ENCODE measurements at places on chromosomes 16 and 17.

GRCh38 chr17:44375196-44376017 lies 11.8 kb upstream of the FAM171A2 start:
- no peak for DNase-seq

DNA sequence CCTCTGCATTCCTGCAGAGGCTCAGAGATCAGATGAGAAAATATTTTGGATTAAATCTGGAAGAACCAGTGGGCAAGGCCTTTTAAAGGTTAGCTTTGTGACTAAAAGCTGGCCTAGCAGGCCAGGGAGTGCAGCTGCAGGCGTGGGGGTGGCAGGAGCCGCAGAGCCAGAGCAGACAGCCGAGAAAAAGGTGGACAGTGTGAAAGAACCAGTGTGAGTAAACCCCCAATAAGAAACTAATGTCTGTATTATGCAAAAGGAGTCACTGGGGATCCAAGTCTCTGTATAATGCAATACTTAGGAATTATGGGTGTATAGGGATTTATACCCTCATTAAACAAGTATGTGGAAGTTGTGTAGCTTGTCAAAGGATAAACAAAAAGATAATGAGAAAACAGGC lies 21.4 kb upstream of the SPACA3 start:
- no peak for DNase-seq

GRCh38 chr16:660459-661183 lies 7.3 kb upstream of the RHOT2 start:
- no peak for DNase-seq

GRCh38 chr16:53506254-53506653 lies 3.2 kb upstream of the AKTIP start:
- DNase-seq, result no peak

DNA sequence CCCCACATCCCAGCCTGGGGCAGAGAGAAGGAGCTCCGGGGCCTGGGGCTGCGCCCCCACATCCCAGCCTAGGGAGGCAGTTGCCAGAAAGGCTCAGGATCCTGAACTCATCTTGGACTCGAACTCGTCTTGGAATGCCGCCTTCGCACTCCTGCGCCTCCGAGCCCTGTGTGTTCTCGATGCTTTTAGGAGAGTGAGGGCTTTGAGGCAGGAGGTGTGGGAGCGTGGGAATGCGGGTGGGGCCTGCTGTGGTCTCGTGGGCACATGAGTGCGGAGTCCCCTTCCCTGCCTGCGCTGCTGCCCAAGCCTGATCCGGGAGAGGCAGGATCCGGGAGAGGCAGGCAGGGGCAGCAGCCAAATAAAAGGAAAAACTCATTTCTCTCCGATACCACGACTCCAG lies 1.2 kb downstream of the BHLHA9 start:
- DNase-seq, result no peak

DNA sequence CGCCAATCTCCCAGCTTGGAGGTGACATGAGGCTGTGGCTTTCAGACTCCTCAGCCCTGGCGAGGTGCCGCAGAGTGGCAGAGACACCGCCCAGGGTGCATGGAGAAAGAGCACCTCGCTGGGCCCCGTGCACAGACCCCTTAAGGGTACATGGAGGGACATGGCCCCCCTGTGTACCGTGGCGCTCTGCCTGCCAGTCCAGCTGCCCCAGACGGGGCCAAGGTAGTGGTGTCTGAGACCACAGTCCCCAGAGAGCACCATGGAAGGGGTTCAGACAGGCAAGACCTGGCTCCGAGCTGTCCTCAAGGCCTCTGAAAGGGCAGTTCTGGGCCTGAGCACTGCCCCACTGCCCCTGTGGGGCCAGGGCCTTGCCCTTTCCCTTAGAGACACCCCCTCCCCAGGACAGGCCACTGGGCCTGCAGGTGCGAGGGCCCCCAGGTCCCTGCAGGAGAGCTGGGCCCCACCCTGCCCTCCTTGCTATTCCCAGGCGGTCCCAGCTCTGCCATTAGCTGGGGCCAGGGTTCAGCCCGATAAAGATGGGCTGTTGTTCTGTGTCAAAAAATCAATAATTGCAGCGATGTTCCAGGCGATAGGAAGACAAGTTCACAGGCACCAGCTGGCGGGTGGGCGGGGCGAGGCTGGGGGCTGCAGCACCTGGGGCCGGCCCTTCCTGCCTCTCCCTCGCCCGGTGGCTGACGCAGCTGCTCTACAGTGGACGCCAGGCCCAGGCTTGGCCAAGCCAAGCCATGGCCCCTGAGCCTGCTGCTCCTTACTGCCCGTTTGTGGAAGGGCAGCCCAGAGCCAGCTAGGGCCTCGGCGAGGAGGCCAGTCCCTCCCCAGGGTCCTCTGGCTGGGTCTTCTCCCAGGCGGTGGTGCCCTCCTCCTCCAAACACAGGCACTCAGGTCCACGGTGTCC lies 51.7 kb downstream of the ZFPM1 start:
- no peak for DNase-seq

GRCh38 chr16:80100186-80100585 lies 440.6 kb upstream of the DYNLRB2 start:
- no peak for DNase-seq

GRCh38 chr17:74740173-74740572 lies 3.1 kb downstream of the RAB37 start:
- DNase-seq, result no peak

- DNase-seq, result no peak
These were observed 12.6 kb downstream of the C1QTNF1 start for GRCh38 chr17:79036596-79036995.

DNA sequence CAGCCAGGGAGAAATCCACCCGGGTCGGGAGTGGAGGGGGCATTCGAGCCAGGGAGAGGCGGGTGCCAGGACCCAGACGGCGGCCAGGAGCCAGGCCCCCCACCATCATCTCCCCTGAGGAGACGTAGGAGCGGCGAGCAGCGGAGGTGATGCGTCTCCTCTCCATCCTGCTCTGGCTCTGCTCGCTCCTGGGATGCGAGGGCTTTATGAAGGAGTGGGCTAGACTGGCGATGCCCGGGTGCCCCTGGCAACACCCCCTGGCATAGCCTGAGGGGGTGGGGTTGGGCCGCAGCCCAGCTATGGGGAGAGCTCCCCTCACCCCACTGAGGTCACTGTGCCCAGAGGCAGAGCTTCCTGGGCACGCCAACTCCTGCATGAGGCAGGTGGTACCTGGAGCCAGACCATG lies at the start of gene GFAP:
TSS of gene GFAP (minus strand) at position 180 of the 406 bp plus-strand sequence. CDS start at position 166, 14 bp downstream.
- no peak for DNase-seq

- DNase-seq, result no peak
These were observed 57.3 kb downstream of the RAP1GAP2 start for GRCh38 chr17:2853283-2854142.

- no peak for DNase-seq
These were observed 93.0 kb upstream of the RPL38 start for GRCh38 chr17:74110467-74110866.

DNA sequence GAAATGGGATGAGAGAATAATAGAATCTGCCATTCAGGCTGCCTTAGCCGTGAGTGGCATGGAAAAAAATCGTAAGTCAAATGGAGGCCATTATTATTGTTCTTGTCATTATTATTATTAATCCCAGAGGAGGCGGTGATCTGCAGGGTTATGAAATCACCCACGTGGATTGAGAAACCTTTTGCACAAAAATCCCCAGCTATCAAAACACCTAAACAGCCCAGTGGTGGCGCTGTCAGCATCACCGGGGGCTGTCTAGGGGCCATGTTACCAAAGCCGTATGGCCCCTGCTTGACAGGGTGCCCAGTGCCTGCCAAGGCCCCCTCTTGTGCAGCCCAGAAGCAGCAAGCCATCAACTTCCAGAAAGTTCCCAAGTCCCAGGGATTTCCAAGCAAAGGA lies 25.2 kb downstream of the CNGB1 start:
- no peak for DNase-seq

GRCh38 chr16:78161023-78161729 lies 61.7 kb downstream of the WWOX start:
- no peak for DNase-seq

DNA sequence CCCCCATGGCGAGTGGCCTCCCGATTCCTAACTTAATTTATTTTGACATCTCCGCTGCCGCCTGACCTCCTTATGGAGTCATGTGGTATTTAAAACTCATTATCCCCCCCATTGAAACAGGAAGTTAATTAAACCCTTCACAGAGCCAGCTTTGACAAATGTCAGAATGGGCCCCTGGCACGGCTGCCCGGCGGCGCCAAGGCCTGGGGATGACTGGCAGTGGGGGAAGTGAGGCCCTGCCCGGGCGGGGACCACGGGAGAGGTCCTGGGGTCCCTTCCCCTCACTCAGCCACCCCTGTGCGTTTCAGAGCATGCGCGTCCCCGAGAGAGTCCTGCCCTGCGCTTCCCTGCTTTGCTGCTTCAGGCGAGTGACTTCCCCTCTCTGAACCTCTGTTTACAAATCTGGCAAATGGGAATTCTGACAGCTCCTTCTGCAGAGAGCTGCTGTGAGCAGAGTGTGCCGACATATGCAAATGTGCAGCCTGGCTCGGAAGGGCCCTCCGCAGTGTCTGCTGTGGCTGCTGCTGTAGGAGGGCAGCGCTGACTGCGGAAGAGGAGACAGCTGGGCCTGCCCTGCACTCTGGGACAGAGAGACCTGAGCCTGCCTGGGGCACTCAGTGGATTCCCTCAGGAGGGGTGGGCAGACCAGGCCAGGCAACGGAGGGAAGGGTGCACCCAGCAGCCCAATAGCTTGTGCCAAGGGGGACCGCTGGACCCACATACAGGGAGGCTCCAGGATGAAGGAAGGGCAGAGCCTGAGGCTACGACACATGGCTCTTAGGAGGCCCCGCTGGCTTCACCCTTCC lies 4.4 kb upstream of the ZFPM1 start:
- no peak for DNase-seq

- no peak for DNase-seq
These were observed 9.9 kb upstream of the GUCY2D start for GRCh38 chr17:7992516-7992915.

- DNase-seq, result no peak
These were observed 11.9 kb downstream of the HSD17B2 start for GRCh38 chr16:82046941-82047340.

DNA sequence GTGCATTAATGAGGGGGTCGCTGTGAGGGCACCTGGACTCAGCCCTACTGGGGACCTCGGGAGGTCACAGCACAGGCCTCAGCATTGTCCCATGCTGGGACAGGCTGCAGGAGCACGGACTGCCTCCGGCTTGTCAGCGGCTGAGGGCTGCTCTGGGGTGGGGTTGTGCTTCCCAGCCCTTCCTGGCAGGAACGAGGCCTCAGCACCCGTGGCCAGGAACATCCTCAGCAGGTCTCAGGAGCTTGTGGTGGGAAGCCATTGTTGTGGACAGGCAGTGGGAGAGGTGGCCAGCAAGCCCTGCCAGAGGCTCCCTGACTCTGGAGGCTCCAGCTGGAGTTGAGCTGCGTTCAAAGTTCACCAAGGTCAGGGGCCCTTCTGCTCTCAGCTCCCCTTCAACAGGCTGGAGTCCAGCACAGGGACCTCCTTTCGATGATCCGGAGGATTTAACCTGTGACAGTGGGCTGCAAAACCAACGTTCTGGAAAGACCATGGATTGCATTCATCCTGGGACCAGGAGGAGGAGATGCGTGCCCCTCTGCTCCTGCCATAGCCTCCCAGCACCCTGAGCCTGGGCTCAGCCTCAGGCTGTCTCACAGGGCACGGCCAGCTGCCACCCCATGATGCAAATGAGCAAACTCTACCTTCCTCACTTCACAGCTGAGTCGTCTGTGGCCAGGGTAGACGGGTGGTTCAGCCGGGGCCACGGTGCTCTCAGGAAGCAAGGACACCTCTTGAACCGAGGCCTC lies 32.6 kb downstream of the FOXL1 start:
- DNase-seq, result no peak

- no peak for DNase-seq
These were observed 27.1 kb downstream of the PPM1D start for GRCh38 chr17:60627124-60627523.

DNA sequence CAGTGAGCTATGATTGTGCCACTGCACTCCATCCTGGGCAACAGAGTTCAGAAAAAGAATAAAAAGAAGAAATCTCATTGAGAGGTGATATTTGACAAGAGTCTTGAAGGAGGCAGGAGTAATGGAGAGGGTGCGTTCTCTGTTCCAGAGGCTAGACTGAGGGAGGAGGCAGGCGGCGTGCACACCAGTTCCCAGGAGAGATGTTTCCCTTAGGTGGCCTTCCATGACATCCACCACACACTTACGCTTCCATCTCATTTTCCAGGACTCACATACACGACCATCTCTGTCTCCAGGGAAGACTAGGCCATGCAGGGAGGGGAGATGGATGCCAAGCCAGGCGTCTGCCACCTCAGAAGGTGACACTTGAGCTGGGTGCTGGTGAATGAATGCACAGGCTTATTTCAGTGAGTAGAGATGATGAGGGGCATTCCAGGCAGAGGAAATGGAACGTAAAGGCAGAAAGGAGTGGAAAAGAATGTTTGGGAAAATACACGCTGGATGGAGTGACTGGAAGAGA lies 25.3 kb upstream of the N4BP1 start:
- no peak for DNase-seq

DNA sequence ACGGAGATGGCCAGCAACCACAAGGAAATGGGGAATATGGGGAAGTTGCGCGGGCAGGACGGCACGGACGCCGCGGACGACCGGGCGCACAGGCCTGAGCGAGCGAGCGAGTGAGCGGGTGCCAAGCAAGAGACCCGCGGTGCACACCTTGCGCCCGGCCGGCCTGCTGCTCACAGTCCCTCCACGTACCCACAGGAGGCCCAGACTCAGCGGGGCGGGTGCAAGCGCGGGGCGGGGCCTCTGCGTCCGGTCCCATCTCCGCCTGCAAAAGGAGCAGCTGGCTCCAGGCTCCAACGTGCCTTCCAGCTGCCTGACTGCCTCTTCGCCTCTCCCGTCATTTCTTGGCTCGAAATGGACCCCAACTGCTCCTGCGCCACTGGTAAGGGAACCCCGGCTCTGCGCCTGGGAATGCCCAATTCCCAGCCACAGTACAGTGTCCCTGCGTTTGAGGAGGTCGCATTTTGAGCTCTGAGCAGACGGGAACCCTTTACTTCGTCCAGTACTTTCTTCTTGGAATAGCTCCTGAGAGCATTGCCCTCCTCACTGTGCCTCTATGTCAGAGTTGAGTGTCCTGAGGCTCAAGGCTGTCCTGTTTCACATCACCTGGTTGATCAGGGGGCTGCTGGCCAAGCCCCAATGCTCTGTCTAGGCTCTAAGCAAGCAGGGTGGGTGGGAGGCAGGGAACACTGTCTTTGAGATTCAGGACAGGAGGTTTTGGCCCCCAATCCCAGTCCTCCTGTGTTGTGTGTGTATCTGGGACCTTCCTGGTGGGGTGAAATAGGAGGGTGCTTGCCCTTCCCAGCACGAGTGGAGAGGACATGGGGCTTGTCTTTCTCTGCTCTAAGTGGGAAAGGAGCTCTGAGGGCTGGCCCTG lies 8.1 kb upstream of the MT1E start:
- DNase-seq, result no peak

GRCh38 chr16:23784811-23785447 lies 30.1 kb downstream of the CHP2 start:
- no peak for DNase-seq

DNA sequence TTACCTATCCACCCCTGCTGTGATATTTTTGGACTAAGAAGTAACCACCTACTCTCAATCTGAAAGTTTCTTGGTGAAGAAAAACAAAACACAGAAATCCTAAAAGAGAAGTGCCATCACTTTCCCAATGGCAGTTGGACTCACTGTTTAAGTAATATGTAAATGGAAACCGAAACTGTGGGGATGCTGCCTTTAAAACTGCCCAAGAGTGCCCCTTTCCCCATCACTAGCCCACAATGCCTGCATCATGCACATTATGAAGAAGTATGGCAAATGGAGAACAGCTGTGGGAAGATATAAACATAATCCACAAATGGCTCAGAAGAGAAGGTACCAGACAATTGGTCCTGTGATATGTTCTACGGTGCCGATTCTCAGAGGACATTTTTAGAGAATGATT lies 33.5 kb upstream of the SLC6A2 start:
- DNase-seq, result no peak

- no peak for DNase-seq
These were observed 11.0 kb downstream of the NEUROD2 start for GRCh38 chr17:39596543-39597267.

GRCh38 chr17:18027280-18027679 lies 11.7 kb downstream of the ATPAF2 start:
- no peak for DNase-seq
